Left kidney (tissue), 8 donors: ENCODE measurements at places on chromosomes 7 and 10. TPM values are rescaled to one million over a fixed set of nuclear protein-coding genes. Genes with fewer than 3 reads are reported as not detected.

- DNase-seq, result no peak
Measured at GRCh38 chr10:129448539-129448938, 18.5 kb upstream of the MGMT start.

GRCh38 chr10:37681617-37681999, 175.8 kb downstream of the ZNF248 start:
- DNase-seq, result no peak

DNA sequence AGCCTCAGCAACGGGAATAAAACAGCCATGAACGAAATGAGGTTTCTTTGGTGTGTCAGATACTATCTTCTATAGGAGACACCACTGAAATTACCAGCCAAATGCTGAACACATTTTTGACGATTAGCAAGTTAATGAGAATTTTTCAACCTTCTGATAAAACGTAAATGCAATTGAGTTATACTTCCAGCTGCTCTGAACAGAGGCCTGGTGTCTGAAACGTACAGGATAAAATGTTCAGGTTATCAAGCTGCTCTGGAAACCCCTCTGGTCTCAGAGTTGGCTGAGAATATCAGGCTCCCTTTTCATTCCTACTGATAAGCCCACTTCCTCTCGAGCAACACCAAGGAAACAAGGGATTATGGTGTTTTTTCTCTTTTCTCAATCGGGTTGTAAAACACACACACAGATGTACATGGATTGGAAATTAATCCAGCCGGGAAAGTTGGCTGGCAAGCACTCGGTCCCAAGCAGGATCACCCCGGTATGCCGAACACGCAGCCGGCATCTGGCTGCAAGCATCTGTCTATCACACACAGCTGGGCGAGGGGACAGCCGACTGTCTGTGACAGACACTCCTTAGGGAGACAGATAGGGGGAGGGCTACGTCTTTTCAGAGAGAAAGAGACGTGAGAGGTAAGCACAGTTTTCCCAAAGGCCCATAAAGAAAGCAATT, 171.8 kb downstream of the PRKAG2 start:
- DNase-seq, result no peak

- no peak for DNase-seq
Measured at GRCh38 chr7:21326241-21326640, 101.6 kb upstream of the SP4 start.

The NXPH1 gene
- 0.25 TPM for polyA plus RNA-seq
